ENCODE measurements at places on chromosomes 5 and 9.

DNA sequence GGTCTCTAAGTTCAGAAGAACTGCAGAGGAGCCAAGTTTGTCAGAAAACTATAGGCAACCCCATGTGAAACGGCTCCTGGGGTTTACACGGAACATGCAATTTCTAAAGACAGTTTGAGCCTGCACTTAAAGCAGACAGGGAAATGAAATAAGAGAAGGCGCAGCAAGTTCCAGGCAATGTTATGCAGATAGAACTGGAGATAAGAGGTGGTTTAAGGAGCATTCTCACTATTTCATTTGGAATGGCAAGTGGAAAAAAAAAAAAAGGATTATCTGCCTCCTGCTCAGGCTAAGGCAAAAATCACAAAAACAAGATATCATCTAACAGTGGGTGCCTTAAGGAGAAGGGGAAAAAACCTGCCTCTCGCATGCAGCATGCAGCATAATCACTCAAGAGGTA lies 2252.4 kb downstream of the MAT2B start:
- DNase-seq: no peak

DNA sequence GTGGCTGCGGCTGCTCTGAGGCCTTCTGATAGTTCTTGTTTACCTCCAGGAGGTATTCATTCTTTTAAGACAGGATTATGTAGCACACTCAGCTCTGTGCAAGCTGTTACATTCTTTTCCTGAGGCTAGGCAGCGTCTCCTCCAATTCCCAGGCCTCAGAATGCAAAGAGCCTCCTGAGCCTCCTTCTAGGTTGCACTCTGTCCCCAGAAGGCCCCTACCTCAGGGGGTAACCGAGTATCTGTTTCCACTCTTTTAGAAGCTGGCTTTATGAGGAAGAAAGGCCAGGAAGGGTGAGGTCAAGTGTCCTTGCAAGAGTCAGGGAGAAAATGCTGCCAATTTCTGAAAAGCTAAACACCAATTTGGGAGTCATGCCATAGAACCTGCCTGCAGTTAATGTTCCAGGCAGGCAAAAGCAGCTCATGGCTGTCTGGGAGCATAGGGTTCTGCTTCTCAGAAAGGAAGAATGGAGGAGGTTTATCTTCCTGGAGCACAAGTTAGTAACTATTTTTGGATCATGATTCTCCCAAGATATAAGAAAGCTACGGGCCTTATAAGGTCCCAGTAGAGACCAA lies 178.9 kb downstream of the SEMA6A start:
- DNase-seq: no peak

- DNase-seq: no peak
Observed at GRCh38 chr5:132313961-132314432, 19.8 kb downstream of the SLC22A4 start.

GRCh38 chr9:120184266-120184665 lies 395.7 kb downstream of the CDK5RAP2 start:
- no peak for DNase-seq

- DNase-seq: no peak
Observed at GRCh38 chr5:91151947-91152346, 231.2 kb downstream of the ARRDC3 start.

DNA sequence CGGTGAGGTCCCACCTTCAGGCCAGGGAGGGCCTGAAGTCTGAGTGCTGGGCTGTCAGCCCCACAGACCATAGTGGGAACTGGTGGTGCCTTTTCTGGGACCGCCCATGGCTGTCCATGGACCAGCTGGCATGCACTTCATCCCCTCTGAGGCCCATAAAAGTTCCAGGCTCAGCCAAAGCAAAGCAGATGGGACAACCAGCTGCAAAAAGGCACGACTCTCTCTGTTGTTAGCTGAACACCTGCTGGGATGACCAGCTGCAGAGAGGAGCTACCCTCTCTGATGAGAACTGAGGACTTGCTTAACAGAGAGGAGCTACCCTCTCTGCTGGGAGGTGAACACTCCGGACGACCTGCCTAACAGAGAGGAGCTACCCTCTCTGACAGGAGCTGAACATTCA lies 844.3 kb upstream of the DMAC1 start:
- DNase-seq: no peak

DNA sequence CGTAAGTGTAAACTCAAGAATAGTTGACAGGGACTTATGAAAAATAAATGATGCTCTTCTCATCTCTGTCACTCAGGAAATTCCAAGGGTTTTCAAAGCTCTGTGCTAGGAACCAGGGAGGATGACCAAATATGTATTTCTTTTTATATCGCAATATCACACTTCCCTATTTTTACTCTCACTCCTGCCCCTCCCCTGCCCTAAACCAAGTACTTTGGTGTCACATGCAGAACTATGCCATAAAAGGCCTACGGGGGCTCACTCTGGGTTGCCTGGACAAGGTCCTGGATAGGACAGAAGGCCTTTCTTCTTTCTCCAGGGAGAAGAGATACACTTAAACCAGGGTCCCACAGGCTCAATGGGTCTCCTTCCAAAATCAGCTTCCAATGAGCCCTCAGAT lies 8.3 kb upstream of the RETREG1 start:
- no peak for DNase-seq

- DNase-seq: no peak
Observed at GRCh38 chr5:124052201-124052600, 540.2 kb downstream of the CSNK1G3 start.

- no peak for DNase-seq
Observed at GRCh38 chr9:137602661-137603060, 2.8 kb upstream of the ARRDC1 start.

DNA sequence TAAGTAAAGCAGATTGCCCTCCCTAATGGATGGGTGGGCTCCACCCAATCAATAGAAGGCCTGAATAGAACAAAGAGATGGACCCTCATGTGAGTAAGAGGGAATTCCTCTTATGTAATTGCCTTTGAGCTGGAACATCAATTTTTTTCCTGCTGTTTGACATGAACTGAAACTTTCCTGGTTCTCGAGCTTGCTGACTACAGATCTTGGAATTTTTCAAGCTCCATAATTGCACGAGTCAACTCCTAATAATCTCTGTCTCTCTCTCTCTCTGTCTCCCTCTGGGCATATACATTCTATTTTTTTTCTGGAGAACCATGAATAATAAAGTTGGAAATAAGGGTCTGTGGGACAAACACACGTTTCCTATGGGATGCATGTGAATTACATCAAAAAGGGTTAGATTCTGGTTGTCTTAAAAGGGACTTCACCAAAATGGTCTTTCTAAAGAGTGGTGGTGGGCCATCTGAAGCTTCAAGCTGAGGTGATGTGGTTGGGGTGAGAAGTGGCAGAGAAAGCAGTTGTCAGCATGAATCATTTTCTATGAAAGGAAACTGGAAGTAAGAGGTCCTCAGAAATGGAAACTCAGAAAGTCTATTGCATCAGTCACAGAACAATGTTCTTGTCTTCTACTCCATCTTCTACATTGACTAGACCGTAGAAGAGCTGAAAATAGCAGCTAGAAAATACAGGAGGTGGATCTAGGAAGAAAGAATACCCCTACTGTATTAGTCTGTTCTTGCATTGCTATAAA lies 47.0 kb upstream of the HOMER1 start:
- no peak for DNase-seq

- no peak for DNase-seq
Observed at GRCh38 chr5:93055971-93056370, 525.0 kb downstream of the NR2F1-AS1 start.

GRCh38 chr9:20604562-20604961 lies 17.7 kb downstream of the MLLT3 start:
- no peak for DNase-seq

- DNase-seq: no peak
Observed at GRCh38 chr5:532521-533242, 8.4 kb upstream of the SLC9A3 start.

GRCh38 chr5:3301306-3301705 lies 294.3 kb upstream of the IRX1 start:
- DNase-seq: no peak

- DNase-seq: no peak
Observed at GRCh38 chr5:22780756-22781155, 72.4 kb downstream of the CDH12 start.

DNA sequence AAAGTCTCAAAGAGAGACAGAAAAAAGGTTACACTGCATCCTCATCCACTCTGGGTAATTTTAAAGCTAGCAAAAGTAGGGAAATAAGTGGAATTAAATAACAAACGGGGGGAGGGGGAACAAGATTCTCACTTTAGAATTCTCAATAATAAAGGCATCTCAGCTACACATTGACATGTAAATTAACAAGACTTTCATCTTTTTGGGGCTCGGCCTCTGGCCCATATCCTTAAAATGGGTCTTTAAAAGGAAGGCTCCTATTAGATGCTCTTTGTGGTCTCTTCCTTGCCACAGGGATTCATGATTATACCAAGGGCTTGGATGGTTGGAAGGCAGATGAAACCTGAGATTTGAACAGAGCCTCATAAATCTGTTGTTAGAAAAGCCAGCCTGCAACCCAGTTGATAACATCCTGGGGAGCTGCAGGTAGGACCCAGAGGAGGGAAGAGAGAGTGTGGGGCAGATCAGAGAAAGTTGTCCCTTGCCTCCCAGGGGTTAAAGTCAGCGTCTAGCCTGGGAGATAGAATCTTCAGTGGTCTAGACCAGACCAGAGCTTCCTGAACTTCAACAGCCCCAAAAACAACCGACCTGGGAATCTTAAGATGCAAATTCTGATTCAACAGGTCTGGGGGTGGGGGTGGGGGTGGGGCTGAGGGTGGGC lies 135.9 kb downstream of the GCNT1 start:
- no peak for DNase-seq

DNA sequence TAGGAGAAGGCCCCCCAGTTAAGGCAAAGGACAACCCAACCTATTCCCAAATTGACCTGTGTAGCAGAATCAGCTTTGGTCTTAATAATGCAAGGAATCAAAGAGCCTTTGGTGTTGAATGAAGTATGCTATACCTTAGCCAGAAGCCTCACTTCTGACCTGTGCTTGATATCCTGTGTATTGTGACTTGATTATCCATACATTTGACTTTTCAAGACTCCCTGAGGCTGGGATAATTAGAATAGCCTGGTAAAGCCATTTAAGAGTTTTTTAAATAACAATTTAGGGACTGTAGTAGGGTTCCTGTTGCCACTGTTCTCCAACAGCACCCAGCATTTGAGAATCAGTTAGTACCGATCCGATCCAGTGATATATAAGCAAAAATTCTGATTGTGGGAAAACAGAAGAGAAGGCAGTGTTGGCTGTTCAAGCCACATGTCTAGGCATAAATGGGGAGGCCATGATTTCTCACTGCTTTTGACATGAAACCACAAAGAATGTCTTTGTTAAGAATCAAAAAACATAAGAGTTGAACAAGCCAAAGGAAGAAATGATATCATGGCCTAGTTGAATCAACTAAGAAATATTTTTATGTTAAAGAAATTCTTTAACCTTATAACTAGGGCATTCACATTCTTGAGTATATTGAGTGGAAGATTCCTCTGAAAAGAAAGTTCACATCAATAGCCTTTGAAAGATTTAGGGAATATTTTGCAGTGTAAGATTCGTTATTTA lies 98.9 kb downstream of the F2RL2 start:
- DNase-seq: no peak

DNA sequence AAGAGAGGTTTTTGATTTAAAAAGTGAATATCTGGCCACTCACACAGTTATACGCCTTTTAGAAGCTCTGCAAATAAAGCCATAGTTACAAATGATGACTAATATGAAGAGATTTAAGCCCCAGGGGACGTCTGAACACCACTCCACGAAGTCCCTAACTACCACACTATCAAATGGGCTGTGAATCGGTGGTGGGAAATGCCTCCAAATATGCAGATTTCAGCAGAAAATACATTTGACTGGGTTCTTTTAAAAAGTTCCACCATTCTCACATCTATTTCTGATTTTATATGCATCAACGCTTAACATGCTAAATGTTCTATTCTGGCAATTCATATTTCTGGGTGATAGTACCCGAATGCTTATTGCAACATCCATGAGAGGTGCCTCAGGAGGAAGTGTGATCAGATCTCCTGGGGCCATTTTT lies 22.5 kb downstream of the TICAM2 start:
- no peak for DNase-seq

- DNase-seq: no peak
Observed at GRCh38 chr9:83937861-83938455, 16.7 kb upstream of the KIF27 start.

- no peak for DNase-seq
Observed at GRCh38 chr5:9596824-9597223, 33.3 kb downstream of the TAS2R1 start.

DNA sequence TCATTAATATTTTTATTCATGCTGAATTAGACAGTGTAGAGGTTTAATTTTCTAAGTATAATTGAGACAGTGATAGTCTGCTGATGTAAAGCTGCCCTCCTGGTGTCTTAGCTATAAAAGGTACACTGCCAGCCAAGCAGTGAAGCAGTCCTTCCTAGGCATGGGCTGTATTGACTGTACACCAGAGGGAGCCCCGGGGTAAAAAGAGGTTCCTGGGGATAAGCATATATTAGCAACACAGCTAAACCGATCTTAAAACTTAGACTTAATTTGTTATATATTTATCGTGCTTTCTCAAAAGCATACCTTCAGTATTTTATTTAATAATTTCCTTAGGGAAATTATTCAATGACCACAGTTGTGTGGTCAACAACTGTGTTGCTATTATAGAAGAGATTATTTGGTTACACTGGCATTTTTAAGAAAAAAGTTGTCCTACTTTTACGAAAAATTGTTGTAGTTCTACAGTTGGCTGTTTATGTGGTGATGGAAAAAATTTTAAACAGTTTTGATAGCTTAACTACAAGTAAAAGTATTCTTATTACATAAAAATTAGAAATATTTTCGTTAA lies 68.8 kb downstream of the ELL2 start:
- DNase-seq: no peak

DNA sequence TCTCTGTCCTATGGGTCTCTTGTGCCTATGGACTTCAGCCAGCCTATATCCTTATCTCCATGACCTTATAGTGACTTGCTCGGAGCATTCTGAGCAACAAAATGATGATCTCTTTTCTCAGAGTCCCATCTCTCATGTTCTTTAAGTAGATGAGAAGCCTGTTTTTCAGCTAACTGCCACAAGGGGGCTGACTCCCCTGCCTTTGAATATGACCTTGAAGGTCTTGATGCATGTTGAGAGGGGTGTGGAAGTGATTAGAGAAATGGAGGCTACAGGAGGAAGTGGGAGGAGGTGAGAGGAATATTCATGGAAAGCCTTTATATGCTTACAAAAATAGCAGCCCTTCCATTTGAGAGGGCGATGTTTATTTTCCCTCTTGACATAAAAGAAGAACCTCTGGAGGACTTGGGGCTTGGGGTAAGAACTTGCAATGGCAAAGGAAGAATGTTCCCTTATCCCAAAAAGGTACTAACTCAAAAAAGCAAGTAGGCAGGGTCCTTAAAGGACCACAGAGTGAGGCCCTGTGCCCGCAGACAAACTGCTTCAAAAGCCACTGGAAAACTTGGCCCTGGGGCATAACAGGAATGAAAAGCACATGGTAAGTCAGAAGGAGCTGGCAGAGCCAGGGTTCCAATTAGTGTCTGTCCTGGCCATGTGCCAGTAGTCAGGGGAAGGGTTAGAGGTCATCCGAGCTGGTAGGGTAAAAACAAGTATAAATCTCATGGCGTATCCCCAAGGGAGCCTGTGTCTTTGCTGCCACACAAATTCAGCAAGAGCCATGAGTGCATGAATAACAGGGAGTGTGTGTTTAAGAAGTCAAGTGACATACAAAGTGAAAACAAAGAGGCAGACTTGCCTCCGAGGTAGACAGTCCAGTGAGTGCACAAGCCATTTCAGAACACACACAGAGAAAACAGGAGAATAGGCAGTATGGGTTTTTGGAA lies 39.1 kb downstream of the FGD3 start:
- no peak for DNase-seq

- DNase-seq: peak; percentile 28
Observed at GRCh38 chr5:151825445-151825844, 53.7 kb downstream of the G3BP1 start.

All from urinary bladder (tissue), 4 donors.